ENCODE measurements at places on chromosomes 13 and 19.

- DNase-seq = no peak
Observed at GRCh38 chr13:40475617-40476016, 190.8 kb downstream of the FOXO1 start.

- no peak for DNase-seq
Observed at GRCh38 chr13:43058831-43059230, 35.4 kb downstream of the DNAJC15 start.

DNA sequence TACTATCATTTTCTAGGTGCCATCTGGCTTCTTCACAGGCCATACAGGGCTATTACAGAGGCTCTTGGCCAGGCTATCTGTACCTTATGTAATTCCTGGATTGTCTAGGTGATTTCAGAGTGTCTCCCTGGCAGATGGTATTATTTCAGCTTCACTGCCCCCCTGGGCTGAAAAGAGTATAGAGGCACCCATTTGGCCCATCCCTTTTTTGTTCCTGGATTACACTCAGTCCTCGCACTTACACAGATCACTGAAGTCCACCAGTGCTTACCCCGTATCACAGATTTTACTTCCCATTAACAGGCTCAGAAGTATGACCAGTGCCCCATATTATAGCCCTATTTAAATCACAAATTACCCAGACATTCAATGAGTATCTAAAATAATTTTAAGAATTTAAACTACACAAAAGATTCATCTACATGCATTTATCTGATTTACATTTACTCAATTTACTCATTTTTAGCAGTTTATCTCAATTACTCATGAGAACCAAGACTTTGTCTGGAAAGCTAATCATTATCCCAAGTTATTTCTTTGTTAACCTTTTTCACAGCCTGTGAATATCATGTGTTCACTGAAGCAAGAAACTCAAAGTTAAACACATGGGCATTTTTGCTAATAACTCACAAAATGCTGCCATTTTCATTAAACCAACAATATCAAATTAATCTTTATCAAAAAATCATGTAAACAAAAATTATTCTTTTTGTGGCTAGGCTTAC lies 121.0 kb downstream of the PCDH20 start:
- DNase-seq = peak; percentile 25

DNA sequence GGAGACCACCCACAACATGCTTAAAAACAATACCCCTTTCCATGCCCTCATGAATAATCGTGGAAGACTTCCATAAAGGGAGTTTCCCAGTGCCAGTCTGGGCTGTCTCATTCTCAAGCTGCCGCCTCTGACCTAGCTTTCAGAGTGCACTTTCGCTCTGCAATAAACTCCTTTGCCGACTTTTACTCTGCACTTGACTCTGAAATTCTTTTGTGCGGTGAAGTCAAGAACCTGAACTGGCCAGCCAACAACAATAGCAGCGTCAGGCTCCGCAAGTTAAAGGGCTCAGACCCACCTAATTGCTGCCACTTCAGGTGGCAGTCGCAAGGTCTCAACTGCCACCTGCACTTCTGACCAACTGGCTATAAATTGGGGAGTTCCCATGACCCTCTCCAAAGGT lies 10.3 kb upstream of the LEUTX start:
- no peak for DNase-seq

GRCh38 chr13:68110178-68110768 lies 880.1 kb upstream of the PCDH9 start:
- no peak for DNase-seq

DNA sequence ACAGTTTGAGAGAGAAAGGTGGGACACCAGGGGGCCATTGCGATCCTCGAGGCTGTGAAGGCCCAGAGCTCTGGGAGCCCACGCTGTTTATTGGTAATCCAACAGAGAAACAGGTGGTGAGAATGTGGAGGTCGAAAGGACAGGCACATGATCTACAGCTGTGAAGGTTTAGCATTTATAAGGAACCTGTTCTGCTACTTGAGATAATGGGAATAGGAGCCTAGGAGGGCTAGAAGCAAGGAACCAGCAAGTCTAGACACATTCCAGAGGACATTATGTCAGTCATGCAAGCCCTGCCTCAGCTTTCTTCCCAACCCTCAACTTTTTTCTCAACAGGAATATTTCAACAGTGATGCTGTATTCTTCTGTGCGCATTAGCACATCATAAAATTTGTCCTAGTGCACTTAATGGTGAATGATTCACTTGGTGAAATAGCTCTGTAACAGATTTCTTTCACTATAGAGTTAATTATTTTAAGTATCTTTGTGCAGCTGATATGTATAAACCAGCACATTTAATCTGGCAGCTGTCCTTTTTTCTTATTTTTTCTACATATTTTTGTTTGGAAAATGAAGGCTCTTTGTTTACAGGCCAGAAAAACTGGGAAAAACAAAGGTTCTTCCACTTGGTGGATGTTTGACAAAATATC lies 25.4 kb downstream of the ZNF90 start:
- no peak for DNase-seq

- DNase-seq = no peak
Observed at GRCh38 chr19:18712981-18713380, 29.5 kb downstream of the CRTC1 start.

- DNase-seq = no peak
Observed at GRCh38 chr13:19681517-19681916, 48.1 kb downstream of the MPHOSPH8 start.

DNA sequence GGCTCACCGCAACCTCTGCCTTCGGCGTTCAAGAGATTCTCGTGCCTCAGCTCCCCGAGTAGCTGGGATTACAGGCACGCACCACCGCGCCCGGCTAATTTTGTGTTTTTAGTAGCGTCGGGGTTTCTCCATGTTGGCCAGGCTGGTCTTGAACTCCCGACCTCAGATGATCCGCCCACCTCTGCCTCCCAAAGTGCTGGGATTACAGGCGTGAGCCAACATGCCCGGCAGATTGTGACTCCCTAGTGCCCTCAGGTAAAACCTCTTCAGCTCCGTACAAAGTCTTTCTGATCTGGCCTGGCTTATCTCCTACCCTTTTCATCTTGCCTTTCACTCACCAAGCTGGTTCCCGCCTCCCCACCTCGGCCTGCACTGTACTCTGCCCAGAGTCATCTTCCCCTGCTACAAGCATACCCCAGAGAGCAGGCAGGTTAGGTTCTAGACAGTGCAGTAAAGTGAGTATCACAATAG lies 15.0 kb downstream of the BICRA start:
- DNase-seq = no peak

- no peak for DNase-seq
Observed at GRCh38 chr13:38674208-38674607, 12.7 kb upstream of the FREM2 start.

DNA sequence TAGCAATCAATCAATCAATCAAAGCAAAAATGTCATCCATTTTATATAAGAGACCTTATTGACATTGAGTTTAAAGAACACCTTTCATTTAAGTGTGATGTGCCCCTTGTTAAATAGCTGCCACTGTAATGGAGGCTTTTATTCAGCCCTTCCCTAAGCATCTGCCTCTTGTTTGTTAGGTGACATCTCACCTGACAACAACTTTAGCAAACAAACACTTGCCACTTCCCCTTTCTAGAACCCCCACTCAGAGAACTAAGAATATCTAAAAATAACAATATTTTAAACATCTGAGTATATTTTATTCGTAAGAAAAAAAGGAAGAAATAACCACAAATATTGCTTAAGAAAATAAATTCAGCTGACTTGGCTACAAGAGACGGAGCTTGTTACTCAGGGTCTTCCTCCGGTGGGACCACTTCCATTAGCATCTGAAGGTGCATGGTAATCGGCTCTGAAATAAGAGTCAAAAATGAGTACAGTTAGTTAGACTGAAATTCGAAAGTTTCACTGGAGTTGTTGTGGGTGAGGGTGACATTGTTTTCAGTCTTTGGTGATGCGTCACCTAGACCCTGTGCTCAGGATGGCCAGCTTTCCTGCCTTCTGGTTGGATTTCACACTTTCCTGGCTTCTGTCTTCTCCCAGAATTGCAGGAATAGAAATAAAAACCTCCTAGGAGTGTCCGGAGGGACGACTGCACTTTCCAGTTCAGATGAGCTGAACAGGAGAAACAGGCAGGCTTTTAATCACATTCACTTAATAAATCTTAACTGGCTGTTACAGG lies 39.1 kb downstream of the SLC7A9 start:
- no peak for DNase-seq

- peak; percentile 73 for DNase-seq
Observed at GRCh38 chr19:53192771-53193534, at the start of gene ZNF665. Gene ZNF665 (minus strand): TSS chr19:53193358. CDS start chr19:53182898, 10,460 bp downstream.

GRCh38 chr19:4969772-4970531 lies 1.0 kb downstream of the KDM4B start:
- no peak for DNase-seq

- DNase-seq = no peak
Observed at GRCh38 chr13:111359930-111360329, 39.5 kb downstream of the TEX29 start.

DNA sequence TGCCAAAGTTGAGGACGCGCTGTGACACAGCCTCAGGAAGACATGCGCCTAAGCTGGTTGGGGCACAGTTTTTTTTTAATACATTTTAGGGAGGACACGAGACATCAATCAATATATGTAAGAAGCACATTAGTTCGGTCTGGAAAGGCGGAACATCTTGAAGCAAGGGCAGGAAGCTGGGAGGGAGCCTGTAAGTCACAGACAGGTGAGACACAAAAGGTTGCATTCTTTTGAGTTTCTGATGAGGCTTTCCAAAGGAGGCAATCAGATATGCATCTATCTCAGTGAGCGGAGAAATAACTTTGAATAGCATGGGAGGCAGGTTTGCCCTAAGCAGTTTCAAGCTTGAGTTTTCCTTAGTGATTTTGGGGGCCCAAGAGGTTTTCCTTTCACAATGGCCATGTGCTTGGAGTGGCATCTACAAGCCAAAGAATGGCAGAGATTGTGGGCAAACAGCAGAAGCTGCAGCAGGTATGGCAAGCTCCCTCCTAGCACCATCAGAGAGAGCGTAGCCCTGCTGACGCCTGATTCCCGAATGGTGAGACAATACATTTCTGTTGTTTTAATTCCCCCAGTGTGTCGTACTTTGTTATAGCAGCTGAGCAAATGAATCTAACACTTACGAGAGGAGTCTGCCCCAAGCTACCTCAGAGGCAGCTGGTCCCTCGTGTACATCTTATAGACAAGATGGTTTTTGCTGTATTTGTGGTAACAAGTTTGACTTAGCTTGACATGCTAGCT lies 99.5 kb upstream of the TMTC4 start:
- no peak for DNase-seq

- DNase-seq = no peak
Observed at GRCh38 chr13:75050419-75051046, 431.4 kb downstream of the TBC1D4 start.

Measured in left renal cortex interstitium (tissue), 4 donors.